ENCODE measurements at places on chromosomes 11 and 22. TPM values are rescaled to one million over a fixed set of nuclear protein-coding genes. Genes with fewer than 3 reads are reported as not detected.

DNA sequence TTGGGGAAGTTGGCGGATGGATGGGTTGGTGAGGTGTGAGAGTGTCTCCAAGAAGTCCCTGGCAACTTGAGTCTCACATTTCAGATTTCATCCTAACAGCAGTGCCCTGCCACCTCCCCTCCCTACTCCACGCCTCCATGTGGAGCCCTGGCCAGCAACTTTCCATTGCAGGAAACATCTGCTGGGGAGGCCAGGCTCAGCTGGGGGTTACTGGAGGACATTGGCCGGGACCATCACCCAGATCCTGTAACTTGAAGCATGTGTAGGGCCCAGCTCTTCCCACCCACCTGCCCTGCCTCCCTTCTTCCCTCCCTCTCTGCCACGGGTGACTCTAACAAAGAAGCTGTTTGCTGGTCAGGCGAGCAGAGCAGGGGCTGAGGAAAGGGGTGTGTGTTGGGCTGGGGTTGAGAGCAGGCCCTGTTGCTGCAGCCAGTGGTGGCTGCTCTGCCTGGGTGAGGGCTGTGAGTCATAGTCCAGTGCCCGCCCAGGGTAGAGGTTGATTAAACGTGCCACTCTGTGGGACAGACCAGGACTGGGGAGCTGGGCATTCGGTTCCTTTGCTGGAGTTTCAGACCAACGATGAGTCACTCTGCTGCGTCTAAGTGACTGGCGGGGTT is 64.0 kb downstream of the SCN3B start:
- DNase-seq, result peak; percentile 79
- H3K4me1 ChIP-seq, result peaks cover 12% of the 10 kb centered on the region

Gene PLAAT5
- polyA plus RNA-seq, result not detected

DNA sequence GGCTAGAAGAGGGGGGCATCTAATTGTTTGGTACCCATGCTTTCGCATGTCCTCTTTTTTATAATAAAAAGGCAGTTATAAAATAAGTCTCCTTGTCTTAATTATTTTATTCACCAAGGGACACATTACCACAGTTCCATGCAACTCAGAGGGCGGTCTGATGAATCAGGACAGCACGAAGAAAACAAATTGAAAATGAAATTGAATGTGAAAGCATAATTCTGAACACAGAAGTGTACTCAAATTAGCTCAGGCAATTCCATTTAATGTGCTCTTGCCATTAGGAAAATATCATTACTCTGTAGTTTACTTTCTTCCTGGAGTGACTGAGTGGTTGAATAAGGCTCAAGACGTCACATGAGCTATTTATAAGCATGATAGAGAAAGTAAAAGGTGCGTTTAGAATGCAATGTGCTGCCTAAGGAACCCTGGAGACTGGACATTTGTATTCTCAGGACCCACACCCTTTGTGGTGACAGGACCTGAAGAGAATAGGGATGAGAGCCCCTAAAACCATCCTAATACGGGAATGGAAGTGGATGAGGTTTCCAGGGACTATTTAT is 59.6 kb downstream of the MTNR1B start:
- no peak overlapping the region for H3K4me3 ChIP-seq
- 0 out of 2 replicates have a peak, but pooled peaks cover 4% of the 10 kb centered on the region for H3K4me1 ChIP-seq
- H3K27ac ChIP-seq, result no peak overlapping the region
- H3K36me3 ChIP-seq, result no peaks in the 10 kb centered on the region

DNA sequence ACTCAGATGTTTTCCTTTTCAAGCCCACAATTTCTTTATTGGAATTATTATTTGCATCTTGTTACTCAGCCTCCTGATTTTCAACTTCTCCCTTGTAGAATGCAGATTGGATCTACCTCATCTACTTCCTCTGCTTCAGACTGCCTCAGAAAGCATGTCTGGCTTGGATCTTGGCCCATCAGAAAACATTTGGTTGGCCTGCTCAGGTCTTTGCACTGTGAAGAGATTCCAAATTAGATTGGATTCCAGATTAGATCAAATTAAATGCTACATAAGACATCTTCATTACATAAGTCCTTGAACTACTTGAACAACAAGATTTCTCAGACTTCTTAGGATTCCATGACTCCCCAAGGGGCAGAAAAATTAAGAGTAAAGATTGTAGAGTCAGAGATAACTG is 358.0 kb downstream of the DLG2 start:
- no peak for DNase-seq
- H3K4me1 ChIP-seq, result no peaks in the 10 kb centered on the region
- no peak overlapping the region for H3K27ac ChIP-seq
- no peak overlapping the region for H3K4me3 ChIP-seq

- H3K4me3 ChIP-seq, result no peak overlapping the region
- no peaks in the 10 kb centered on the region for H3K27me3 ChIP-seq
- H3K36me3 ChIP-seq, result no peaks in the 10 kb centered on the region
- H3K4me1 ChIP-seq, result no peaks in the 10 kb centered on the region
- peak; percentile 6 for DNase-seq
Measured at GRCh38 chr11:6900327-6900999, 8.2 kb upstream of the OR2D2 start.

DNA sequence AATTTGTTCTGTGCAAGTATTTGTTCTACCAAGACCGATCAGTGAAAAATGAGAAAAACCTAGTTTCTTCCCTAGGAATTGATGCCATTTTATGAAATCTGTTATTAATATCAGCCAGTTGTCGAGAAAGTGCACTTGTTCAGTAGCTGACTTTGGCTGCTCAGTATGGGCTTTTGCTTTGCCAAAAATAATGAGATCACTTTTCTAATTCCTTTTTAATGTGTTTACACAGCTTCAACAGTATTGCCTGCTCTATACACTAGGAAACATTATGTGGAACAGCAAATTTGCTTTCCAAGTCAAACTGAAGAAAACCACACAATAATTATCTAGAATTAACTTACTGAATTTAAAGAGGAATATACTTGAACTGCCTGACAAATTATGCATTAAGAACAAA is 34.4 kb downstream of the SCUBE2 start:
- 0 out of 2 replicates have a peak, but pooled peaks cover 5% of the 10 kb centered on the region for H3K4me1 ChIP-seq
- DNase-seq, result peak; percentile 30
- no peak overlapping the region for H3K27ac ChIP-seq
- H3K4me3 ChIP-seq, result no peak overlapping the region
- no peaks in the 10 kb centered on the region for H3K27me3 ChIP-seq

DNA sequence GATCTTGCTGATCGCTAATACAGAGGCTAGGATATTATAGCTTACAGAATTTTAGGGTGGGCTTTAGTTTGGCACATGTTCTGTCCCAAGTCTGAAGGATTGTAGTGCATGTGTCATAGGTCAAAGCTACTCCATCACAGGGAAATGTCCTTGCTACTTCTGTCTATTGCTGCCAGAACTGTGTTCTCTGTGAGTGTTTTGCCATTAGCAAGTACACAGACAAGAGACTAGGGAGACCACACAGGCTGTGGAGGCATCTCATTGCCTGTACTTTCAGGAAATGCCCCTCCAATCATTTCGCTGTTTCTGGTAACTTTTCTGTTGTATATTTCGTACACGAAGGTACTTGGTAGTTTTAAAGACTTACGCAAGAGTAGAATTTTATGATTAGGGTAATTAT is 25.5 kb upstream of the RAG2 start:
- H3K27ac ChIP-seq, result no peak overlapping the region
- H3K4me3 ChIP-seq, result no peak overlapping the region
- H3K27me3 ChIP-seq, result no peaks in the 10 kb centered on the region
- H3K4me1 ChIP-seq, result no peaks in the 10 kb centered on the region

- peaks cover 21% of the 10 kb centered on the region for H3K4me1 ChIP-seq
- H3K27ac ChIP-seq, result no peak overlapping the region
- H3K36me3 ChIP-seq, result no peaks in the 10 kb centered on the region
- H3K27me3 ChIP-seq, result 0 out of 2 replicates have a peak, but pooled peaks cover 8% of the 10 kb centered on the region
- no peak for DNase-seq
Measured at GRCh38 chr11:67562963-67563704, 20.5 kb upstream of the GSTP1 start.

DNA sequence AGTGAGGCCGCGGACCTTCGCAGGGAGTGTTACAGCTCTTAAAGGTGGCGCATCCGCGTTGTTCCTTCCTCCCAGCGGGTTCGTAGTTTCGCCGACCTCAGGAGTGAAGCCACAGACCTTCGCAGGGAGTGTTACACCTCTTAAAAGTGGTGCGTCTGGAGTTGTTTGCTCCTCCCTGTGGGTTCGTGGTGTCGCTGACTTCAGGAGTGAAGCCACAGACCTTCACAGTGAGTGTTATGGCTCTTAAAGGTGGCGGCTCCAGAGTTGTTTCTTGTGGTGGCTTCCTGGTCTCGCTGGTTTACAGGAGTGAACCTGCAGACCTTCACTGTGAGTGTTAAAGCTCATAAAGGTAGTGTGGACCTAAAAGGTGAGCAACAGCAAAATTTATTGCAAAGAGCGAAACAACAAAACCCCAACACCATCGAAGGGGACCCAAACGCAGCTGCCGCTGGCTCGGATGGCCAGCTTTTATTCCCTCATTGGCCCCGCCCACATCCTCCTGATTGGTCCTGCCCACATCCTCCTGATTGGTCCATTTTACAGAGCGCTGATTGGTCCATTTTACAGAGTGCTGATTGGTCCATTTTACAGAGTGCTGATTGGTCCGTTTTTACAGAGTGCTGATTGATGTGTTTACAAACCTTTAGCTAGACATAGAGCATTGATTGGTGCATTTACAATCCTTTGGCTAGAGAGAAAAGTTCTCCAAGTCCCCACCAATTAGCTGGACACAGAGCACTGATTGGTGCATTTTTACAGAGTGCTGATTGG is 1.2 kb upstream of the TMEM45B start:
- DNase-seq, result no peak
- no peak overlapping the region for H3K4me3 ChIP-seq
- H3K27me3 ChIP-seq, result peaks cover 65% of the 10 kb centered on the region
- H3K4me1 ChIP-seq, result no peaks in the 10 kb centered on the region

DNA sequence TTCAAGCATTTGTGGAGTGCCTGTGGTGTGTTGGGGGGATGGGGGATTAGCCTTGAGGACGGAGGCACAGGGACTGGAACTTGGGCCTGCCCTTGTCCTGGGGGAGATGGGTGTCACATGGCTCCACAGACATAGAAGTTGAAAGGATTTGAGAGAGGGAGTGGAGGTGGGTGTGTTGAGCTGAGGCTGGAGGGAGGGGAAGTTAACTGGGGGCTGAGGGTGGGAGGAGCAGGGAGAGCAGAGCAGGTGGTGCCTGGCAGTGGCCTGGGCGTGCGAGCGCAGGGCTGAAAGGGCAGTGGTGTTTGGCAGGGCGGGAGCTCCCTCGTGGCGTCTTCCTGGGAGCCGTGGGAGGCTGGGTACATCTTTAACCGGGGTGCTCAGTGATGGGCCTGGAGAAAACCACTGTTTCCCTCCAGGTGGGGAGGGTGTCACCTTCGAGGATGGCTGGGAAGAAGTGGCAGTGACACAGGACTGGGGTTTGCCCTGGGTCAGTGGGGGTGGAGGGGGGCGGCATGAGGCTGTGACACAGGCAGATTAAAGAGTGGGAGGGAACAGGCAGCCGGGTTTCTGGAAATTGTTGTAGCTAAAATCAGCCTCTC is 45.5 kb downstream of the AP2A2 start:
- H3K27me3 ChIP-seq, result no peaks in the 10 kb centered on the region
- H3K4me1 ChIP-seq, result peaks cover 8% of the 10 kb centered on the region
- H3K36me3 ChIP-seq, result peaks cover 14% of the 10 kb centered on the region
- H3K4me3 ChIP-seq, result no peak overlapping the region
- H3K27ac ChIP-seq, result no peak overlapping the region

Gene TENM4
- polyA plus RNA-seq, result 0.48 TPM

Gene ARHGAP8
- polyA plus RNA-seq, result not detected

Gene SVIP
- polyA plus RNA-seq, result 2.4 TPM

GRCh38 chr11:60485987-60486386 is 6.6 kb upstream of the MS4A12 start:
- no peaks in the 10 kb centered on the region for H3K27me3 ChIP-seq
- no peaks in the 10 kb centered on the region for H3K36me3 ChIP-seq
- no peaks in the 10 kb centered on the region for H3K4me1 ChIP-seq
- H3K27ac ChIP-seq, result no peak overlapping the region

- H3K36me3 ChIP-seq, result no peaks in the 10 kb centered on the region
- H3K4me3 ChIP-seq, result no peak overlapping the region
- DNase-seq, result peak; percentile 60
- H3K27me3 ChIP-seq, result no peaks in the 10 kb centered on the region
- no peak overlapping the region for H3K27ac ChIP-seq
Measured at GRCh38 chr11:7442588-7443215, 42.6 kb upstream of the OLFML1 start.

Gene GTSE1
- polyA plus RNA-seq, result 8.6 TPM

DNA sequence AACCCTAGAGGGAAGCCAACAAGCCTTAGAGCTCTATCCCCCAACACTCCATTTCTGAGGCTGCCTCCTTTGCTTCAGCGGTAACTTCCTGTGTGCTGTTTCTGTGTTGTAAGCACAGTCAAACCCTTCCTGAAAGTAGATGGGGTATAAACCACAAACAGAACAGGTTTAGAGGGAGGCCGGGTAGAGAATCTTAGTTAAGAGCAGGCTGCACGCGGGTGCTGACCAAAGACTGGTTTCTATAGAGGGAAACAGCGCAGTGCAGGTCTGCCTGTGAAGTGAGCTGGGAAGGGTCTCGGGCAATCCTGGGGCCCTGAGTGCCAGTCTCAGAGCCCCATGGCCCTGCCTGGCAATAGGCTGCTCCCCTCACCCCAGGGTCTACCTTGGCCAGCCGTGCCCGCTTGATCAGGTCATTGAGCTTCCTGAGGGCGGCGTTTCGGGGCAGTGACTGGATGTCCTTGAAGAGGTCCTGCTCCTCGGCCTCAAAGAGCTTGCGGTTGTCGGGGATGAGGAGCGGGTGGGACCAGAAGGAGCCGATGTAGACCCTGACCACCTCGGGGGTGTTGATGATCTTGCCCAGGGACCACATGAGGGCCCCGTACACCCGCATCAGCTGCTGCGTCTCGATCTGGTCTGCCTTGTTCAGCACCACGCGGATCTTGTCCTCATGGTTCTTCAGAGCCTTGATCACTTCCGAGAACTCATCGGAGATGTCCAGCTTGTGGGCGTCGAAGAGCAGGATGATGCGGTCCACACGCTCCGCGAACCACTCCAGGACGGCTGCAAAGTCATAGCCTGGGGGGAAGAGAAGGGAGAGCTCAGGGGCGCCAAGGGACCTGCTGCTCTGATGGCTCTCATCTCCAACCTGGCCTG is 15.3 kb upstream of the CDC42BPG start:
- no peak for DNase-seq
- no peak overlapping the region for H3K27ac ChIP-seq
- peaks cover 8% of the 10 kb centered on the region for H3K36me3 ChIP-seq
- H3K4me1 ChIP-seq, result peaks cover 47% of the 10 kb centered on the region
- H3K4me3 ChIP-seq, result no peak overlapping the region

Gene MOGAT2
- not detected for polyA plus RNA-seq

GRCh38 chr11:57458410-57459163 is 1.7 kb upstream of the RTN4RL2 start:
- peaks cover 10% of the 10 kb centered on the region for H3K27me3 ChIP-seq
- no peak overlapping the region for H3K27ac ChIP-seq
- no peaks in the 10 kb centered on the region for H3K4me1 ChIP-seq
- no peaks in the 10 kb centered on the region for H3K36me3 ChIP-seq
- peak overlapping the region; percentile 66 for H3K4me3 ChIP-seq
- peak; percentile 58 for DNase-seq
